ENCODE measurements at places on chromosomes 4 and X. TPM values are rescaled to one million over a fixed set of nuclear protein-coding genes. Genes with fewer than 3 reads are reported as not detected.

Gene PSAPL1
- total RNA-seq = not detected

Gene SPOCK3
- 3.9 TPM for total RNA-seq

Gene SOX3
- not detected for total RNA-seq

Gene ESX1
- total RNA-seq = not detected

Gene ZBTB49
- total RNA-seq = 5.0 TPM

Gene APBB2
- 102 TPM for total RNA-seq

Gene CXCL3
- 4.8 TPM for total RNA-seq

Gene PAK3
- 1.4 TPM for total RNA-seq

Gene PGRMC2
- 61.7 TPM for total RNA-seq

Gene SCML1
- total RNA-seq = 15.3 TPM

Gene XK
- 27.0 TPM for total RNA-seq

Gene GNL3L
- 18.2 TPM for total RNA-seq

Gene UCP1
- total RNA-seq = not detected

Gene CHRNA9
- not detected for total RNA-seq

Gene BRCC3
- 15.3 TPM for total RNA-seq

Gene BMPR1B
- total RNA-seq = 2.0 TPM

Gene RS1
- total RNA-seq = not detected

Gene H2BW2
- not detected for total RNA-seq

Gene ARHGEF38
- not detected for total RNA-seq

Gene PLP2
- total RNA-seq = 52.1 TPM

Gene VCX2
- total RNA-seq = not detected

Gene MAGEB1
- not detected for total RNA-seq

Gene ZFP92
- total RNA-seq = 2.2 TPM

Gene GPR143
- total RNA-seq = not detected

Gene SHROOM4
- total RNA-seq = 2.3 TPM

Gene USP17L24
- not detected for total RNA-seq

Gene SLC4A4
- 3.0 TPM for total RNA-seq

Gene VGLL1
- total RNA-seq = not detected

Gene JAKMIP1
- 3.9 TPM for total RNA-seq

Gene HS6ST2
- 0.28 TPM for total RNA-seq

Gene PALLD
- total RNA-seq = 1,437 TPM

Gene WAS
- 6.1 TPM for total RNA-seq

Gene NIPAL1
- not detected for total RNA-seq

Gene MAGEB10
- total RNA-seq = not detected

Gene SMIM10L2A
- total RNA-seq = 1.1 TPM

Gene TRIM60
- total RNA-seq = not detected

Gene MAGEA11
- total RNA-seq = not detected

Gene FATE1
- total RNA-seq = not detected

Gene SPANXN3
- total RNA-seq = not detected

Gene ANKRD50
- total RNA-seq = 24.9 TPM

Gene NUDT11
- 4.4 TPM for total RNA-seq

Gene MAGED4B
- 25.5 TPM for total RNA-seq

Gene TRO
- total RNA-seq = 13.0 TPM

Gene ZCCHC12
- 2.2 TPM for total RNA-seq

Gene SPANXA1
- total RNA-seq = not detected

Gene TCEAL9
- 58.9 TPM for total RNA-seq

Gene FAM47E
- 1.9 TPM for total RNA-seq

Gene STAG2
- 78.6 TPM for total RNA-seq

Gene CDS1
- total RNA-seq = 0.49 TPM

Gene LAMTOR3
- 49.8 TPM for total RNA-seq

Gene ARSJ
- total RNA-seq = 11.9 TPM

Gene CXorf65
- total RNA-seq = not detected

Gene THAP9
- total RNA-seq = 4.9 TPM

Gene SUPT20HL1
- total RNA-seq = not detected

Gene TMPRSS11D
- total RNA-seq = not detected
